ENCODE measurements at places on chromosomes 16 and 17.

GRCh38 chr16:89334461-89334860, 117.0 kb downstream of the ZNF778 start:
- no peak for DNase-seq

- DNase-seq, result peak; percentile 44
Measured at GRCh38 chr16:76653390-76654026, 376.3 kb downstream of the CNTNAP4 start.

DNA sequence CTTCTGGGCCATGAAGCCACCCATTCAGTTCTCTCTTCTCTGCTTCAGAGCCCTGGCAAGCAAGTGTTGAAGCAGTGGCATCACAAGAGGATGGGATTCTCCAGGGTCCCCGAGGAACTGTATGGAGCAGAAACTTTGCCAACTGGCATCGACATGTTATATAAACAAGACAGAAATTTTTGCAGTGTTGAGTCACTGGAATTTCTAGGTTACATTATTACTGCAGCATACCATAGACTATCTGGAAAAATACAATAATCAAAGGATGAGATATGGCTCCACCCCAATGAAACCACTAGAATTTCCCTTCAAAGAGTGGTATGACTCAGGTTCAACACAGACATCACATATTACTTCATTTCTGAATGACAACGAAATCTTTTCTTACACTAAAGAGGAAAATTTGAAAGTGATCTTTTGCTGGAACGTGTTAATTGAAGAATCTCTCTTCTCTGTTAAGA, 343.0 kb upstream of the DYNLRB2 start:
- DNase-seq, result peak; percentile 93

DNA sequence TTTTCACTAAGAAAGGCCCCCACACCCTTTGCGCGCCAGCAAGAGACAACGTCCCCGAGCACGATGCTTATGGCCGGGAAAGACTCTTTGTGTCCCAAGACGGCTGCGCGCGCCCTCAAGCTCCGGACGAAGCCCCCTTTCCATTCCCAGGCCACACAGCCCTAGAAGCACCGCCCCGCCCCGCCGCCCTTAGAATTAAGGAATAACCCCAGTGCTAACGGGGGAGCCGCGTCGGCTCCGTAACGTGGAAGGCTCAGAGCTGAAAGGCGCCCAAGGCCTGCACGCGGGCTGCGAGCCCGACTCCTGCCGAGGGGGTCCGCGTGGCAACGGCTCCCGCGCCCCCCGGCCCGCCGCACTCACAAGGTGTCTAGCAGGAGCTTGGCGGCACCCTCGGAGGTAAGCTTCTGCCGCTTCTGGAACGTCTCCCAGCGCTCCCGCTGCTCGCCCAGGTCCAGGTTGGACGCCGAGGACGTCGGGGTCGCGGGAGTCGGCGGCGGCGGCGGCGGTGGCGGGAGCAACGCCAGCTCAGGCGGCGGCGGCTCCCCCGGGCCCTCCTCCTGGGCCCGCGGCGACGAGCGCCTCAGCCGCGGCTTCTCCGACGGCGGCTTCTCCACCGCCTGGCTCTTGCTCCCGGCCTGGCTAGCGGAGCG, 477 bp downstream of the CENPV start:
- DNase-seq, result no peak

DNA sequence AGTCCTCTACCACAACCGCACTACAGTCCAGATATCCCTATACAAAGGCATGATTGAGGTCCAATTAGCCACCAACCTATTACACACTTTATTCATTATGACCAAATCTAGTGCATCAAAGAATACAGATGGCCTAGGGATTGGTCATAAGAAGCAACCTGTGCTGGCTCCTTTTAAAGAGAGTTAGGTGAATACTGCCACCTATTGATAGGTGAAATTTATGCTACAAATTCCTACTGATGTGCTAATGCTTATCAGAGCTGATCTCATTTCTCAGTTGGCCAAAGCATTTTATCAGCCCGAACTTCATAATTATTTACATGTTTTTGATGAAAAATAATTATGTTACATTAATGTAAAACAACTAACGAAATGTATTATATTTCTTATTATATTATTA, 166.3 kb downstream of the ANKFN1 start:
- DNase-seq, result peak; percentile 79

GRCh38 chr16:19875900-19876299, 8.7 kb downstream of the GPRC5B start:
- DNase-seq, result no peak

DNA sequence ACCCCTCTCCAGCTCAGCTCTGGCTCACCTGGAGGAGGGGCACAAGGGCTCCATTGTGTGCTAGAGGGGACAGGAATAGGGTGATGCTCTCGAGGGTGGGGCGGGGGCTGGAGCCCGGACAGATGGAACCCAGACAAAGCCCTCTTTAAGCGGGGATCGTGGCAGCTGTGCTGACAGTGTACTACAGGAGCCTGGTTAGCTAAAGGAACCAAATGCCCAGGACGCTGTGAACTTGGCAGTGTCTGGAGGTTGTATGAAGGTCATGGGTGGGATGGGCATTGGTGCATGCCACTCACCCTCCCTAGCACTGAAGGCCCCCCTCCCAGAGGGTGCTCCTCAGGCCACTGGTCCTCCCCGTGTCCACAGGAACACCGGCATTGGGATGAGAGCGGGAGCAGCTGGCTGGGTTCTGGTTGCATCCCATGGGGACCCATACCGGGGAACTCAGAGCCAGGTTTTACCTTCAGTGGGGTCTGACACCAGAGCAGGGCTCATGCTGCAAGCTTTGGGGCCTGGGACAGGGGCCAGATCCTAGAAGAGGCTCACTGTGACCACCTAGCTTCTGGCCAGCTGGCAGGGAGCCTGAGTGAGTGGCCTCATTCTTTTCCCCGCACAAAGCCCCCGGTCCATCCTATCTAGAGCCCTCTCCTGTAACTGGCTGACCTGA, 11.9 kb downstream of the KIF19 start:
- no peak for DNase-seq

GRCh38 chr17:353213-353837, 718 bp upstream of the RPH3AL start:
- no peak for DNase-seq

- peak; percentile 19 for DNase-seq
Measured at GRCh38 chr17:75447951-75448856, 8.2 kb upstream of the TMEM94 start.

DNA sequence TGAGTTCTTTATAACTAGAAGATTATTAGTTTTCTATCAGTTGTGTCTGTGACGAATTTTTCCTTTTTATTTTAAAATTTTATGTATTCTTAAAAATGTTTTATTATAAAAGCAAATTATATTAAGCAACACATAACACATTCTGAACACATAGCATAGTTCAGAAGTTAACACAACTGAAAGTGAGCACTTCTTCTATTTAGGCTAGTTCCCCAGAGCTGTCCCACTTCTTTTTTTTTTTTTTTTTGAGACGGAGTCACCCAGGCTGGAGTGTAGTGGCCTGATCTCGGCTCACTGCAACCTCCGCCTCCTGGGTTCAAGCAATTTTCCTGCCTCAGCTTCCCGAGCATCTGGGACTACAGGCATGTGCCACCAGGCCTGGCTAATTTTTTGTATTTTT, 37.7 kb upstream of the ALDH3A2 start:
- no peak for DNase-seq

GRCh38 chr16:14302031-14302398, 230.9 kb downstream of the MRTFB start:
- peak; percentile 67 for DNase-seq

- DNase-seq, result no peak
Measured at GRCh38 chr17:73480740-73481139, 163.5 kb downstream of the SDK2 start.

GRCh38 chr17:68939195-68939594, 16.0 kb downstream of the ABCA8 start:
- DNase-seq, result no peak

DNA sequence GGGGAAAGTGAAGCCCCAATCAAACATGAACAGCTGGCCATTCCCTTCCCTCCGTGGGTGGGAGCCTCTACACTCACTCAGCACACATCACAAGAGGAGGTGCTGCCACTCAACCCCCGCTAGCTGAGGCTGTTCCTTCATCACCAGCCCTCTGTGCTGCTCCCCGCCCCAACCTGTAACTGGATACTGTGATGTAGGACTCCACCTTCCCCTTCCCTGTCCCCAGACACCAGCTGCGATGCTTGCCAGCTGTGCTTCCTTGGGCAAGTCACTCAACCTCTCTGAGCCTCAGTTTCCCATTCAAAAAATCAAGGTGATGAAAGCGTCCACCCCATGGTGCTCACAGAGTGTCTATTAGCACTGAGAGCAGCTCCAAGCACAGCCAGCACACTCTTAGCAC, 273.2 kb downstream of the MRTFB start:
- no peak for DNase-seq

- no peak for DNase-seq
Measured at GRCh38 chr16:2711370-2712062, 8.5 kb downstream of the PRSS27 start.

GRCh38 chr16:86554917-86555703, at the start of gene MTHFSD:
Gene MTHFSD, minus strand, starts transcription at chr16:86555235. Its CDS starts 51 bp downstream, at chr16:86555184.
- DNase-seq, result peak; percentile 90

DNA sequence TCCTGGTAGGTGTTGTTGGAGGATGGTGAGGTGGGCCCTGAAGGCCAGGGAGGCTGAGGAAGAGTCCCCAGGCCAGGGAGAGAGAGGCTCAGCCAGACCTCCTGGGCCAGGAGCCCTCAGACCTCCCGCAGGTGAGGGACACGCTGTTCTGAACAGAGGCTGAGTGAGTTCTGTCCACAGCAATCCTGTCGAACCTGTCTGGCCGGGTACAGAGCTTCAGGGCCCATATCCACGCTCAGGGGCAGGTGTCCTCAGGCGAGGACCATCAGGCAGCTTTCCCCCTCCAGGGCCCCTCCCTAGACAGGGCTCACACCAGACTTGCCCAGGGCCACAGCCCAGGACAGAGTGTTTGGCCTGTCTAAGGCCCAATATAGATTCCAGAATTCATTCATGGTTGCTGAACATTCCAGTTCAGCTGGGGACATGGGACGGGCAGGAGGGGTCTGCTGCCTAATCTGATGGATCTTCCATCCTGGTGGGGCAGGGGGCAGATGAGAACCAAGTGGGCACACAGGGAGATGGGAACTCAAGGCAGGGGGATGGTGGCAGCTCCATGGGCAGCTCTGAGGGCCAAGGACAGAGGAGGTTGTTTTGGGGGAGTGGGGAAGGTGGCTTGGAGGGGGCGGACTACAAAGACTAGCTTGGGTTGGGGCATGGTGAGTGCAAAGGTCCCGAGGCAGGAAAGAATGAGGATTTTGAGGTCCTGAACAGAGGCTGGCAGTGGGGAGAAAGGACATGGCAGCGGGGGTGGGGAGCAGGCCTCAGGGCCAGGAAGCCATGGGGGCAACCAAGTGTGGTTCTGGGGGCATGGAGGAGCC, 23.4 kb upstream of the MPRIP start:
- no peak for DNase-seq

DNA sequence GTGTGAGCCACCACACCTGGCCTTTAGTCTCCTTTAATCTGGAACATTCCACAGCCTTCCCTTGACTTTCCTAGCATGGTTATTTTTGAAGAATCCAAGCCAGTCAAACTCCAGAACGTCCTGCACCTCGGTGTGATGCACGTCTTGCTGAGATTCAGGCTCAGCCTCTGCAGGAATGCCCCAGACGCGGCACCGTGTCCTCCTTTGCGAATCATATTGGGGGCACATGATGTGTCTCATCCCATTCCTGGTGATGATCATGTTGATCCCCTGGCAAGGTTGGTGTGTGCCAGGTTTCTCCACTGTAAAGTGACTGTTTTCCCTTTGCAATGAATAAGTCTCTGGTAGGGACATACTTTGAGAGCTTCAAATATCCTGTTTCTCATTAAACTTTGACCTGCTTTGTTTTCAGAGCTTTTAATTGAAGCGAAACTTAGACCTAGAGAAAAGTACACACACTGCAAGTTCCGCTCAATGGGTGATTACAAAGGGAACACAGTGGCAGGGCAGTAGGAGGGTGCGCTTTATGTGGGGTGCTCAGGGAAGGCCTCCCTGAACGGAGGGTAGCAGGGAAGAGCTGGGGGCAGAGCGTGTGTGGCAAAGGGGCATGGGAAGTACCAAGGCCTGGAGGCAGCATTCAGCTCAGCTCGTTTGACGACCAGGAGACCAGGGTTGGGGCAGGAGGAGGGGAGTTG, 9.6 kb upstream of the ATP2C2 start:
- no peak for DNase-seq

DNA sequence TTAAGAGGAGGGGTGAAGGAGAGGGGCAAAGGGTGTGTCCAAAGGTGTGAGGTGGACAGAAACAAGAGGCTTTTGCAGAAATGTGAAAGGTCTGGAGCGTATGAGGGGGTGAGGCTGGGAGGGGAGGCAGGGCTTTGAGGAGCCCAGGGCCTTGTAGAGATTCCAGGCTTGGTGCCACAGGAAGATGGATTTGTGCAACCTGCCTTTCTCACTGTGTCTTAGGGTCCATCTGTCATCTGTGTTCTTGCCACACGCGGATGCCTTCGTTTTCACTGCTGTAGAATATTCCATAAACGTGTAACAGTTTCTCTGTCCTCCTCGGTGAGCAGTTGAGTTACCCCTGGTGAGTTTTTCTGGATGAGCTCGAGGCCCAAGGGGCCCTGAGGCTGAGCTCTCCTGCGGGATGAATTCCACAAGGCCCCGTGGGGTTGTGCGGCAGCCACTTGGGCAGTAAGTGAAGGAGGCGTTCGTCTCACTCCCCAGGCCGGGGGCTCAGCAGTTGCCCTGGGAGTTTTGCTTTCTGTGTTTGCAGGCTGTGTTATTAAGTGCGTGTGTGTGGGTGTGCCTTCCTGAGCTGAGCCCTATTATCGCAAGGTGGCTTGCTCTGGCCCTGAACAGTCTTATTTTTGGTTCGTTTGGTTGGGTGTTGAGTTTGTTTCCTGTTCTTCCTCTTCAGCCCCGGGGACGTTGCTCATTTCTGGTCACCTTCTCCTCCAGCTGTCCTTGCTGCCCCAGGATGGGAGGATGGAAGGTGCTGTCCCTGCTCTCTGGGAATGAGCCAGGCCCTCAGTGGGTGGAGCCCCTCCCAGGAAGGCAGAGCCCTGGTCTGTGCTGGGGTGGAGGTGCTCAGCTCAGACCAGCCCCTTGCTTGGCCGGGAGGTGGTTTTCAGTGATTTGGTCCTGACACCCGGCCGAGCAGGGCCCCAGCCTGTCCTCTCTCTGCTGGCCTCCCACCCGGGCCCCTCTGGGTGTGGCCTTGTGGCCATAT, 28.4 kb downstream of the BAIAP2 start:
- no peak for DNase-seq

DNA sequence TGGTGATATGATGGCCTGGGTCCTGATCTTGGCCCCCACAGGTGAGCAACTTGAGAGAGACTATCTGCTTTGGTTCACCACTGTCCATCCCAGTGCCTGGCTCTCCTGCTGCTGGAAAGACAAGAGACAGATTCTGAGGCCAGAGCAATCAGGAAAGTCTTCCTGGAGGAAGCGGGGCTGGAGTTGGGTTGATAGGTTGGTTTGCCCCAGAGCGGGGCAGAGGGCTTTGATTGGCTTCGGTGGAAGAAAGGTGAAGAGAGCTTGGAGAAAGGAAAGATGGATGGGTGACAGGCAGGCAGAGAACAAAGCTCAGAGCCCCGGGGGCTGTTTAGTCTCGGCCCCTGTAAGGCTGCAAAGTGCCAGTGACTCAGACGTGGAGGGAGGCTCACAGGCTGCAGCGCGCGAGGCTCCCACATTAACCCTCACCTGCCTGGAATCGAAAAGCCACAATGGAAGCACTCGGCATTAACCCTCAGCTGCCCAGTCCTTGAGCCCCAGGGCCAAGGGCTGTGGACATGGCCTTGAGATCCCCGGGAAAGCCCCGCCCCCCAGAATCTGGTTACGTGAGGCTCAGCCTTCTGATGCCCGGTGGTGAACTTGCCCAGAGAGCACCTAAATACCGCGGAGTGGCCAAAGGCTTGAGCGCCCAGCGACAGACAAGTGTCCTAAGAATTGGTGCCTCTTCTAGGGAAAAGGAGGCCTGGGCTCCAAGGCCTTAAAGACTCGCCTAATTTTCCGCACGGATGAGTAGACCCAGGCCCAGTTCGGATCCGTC, 996 bp upstream of the CPNE2 start:
- DNase-seq, result peak; percentile 28
